ENCODE measurements at places on chromosomes 11 and 22.

DNA sequence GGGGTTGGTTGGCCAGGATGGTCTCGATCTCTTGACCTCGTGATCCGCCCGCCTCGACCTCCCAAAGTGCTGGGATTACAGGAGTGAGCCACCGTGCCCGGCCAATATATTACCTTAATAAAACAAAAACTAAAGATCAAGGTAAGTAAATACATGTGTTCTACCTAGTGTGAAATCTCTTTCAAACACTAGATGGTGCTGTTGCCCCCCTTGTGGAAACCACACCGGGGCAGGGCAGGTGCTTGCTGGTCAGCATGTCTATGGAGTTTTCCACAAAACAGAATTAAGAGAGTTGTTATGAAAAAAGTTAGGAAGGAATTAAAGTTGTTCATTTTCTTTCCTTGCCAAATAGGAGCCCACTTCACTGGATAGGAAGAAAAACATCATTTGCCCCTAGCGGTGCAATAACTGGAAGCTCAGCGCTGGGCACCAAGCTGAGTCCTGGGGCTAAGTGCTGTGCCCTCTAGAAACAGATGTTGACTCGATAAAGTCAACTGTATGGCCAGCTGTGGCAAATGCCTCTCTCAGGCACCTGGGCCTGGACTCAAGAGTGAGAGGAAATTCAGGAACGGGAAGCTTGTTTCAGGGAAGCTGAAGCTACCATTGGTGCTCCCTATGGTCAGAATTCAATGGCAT, 6.3 kb upstream of the KCNJ5 start:
- DNase-seq, result peak; percentile 78

DNA sequence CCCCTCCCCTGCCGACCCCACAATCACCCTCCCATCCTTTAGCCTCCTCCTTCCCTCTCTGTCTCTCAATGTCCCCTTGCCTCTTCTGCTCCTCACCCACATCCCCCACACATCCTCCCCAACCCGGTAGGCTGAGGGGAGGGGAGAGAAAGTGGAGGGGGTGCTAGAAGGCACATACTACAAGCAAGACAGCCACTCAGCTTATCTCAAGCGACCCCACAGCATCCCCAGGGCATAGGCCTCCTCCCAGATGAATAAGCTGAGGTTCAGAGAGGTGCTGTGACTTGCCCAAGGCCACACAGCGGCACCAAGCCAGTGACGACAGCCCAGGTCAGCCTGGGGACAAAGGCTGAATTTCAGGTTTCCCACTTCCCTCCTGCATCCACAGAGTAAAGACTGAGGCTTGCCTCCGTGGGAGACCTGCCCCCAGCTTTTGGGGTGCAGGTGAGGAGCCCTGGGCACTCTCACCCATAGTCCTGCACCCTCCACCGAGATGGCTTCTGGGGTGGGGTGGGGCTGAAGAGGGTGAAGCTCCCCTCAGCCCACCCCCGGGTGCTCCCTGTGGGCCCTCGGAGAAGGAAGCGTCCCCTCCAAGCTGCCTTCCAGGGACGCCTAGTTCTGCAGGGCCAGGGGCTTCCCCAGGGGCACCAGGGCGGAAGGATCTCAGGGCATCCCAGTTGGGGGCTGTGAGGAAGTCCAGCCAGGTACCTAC, 511 bp downstream of the RAC2 start:
- DNase-seq, result no peak

DNA sequence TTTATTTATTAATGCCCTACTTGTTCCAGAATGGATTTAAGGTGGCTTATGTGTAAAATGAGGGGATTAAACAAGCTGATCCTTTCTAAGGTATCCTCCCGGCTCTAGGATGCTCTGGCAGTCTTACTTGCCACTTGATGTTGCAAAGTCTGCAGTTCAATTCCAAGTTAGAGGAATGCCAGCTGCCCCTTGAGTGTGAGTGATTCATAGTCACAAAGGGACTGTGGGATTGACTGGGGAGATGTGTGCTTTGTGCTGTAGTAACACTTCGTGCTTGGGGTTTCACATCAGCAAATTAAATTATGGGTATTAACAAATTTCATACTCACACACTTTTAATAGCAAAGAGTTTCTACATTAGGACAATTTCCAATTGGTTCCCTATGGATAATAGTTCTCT, 550.8 kb upstream of the CADM1 start:
- no peak for DNase-seq

GRCh38 chr22:48426466-48427380, 1401.0 kb downstream of the BRD1 start:
- DNase-seq, result no peak

DNA sequence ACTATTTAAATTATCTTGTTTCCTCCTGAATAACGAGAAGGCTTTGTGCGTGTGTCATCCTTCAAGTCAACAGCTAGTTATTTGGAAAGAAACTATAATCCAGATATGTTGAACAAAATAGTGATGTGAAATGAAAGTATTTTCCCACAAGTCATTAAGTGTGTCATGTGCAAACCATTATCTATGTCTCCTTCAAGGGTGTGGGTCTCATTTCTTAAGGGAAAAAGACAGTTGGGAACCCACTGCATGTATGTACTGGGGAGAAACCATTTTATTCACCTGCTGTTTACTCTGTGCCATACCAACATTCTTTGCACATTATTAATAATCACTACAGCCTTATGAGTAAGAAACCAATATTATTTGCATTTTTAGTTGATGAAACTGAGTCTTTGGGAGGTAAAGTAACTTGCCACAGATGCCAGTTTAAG, 145.3 kb upstream of the CTSC start:
- peak; percentile 50 for DNase-seq

DNA sequence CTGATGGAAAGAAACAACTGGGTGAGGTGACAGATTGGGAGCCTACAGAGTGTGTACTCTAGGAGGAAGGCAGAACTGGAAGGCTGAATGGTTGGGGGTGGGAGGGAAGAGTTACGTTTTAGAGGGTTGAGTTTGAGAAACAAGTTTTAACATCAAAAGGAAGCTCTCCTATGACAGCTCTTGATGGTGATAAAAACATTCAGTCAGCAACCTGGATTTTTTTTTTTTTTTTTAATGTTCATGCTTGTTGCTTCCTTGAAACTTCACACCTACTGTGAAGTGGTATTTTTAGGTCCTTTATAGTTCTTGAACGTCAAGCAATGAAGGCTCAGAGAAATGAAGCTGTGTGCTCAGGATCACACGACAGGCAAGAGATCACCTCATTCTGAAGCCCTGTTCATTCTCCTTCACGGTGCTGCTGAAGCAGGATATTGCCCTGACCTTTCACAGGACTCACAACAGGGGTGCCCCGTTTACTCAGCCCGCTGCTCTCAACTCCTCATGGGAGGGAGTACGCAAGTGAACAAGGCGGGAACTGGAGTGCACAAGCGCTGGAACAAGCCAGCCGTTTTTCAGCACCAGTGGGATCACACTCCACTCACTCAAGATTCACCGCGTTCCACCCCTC, 1.6 kb upstream of the TMEM109 start:
- no peak for DNase-seq

GRCh38 chr22:20805972-20806471, 32.1 kb downstream of the SERPIND1 start:
- DNase-seq, result peak; percentile 26

- peak; percentile 24 for DNase-seq
These were observed 668 bp downstream of the MADD start for GRCh38 chr11:47270331-47271271.

- no peak for DNase-seq
These were observed 3.3 kb downstream of the MAP4K2 start for GRCh38 chr11:64799623-64800302.

DNA sequence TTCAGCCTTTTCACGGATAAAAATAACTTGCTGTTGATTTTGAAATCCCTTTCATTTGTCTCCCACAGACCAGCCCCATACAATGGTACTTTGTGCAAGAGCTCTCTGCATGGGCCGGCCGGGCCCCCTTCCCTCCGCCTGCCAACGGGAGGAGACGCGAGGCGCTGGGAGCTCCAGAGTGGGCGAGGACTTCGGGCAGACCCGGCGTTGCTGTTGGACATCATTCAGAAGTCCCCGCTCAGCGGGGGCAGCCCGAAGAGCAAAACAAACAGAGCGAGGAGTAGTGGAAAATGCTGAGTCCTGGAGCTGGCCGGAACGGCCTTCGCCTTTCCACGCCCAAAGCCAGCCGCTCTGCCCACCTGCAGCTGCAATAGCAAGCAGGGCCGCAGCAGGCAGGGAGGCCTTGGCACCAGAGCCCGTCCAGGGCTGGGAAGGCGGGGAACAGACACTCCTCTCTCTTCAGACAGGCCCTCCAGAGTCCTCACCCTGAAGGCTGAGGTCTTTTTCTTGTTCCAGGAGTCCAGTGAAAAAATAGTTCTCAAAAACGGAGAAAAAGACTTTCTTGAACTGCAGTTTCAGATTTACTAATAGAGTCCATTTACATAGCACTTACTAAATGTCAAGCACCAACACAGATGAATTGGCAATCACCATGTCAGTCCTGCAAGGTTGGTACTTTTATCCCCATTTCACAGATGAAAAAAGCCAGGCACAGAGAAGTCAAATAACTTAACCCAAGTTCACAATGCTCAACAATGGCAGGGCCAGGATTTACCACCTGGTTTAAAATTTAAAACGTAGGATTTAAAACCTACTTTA, 135.5 kb downstream of the ETS1 start:
- peak; percentile 58 for DNase-seq

GRCh38 chr11:83241291-83241946, 44.7 kb downstream of the CCDC90B start:
- peak; percentile 77 for DNase-seq

- no peak for DNase-seq
These were observed 51.4 kb downstream of the ME3 start for GRCh38 chr11:86620891-86621521.

DNA sequence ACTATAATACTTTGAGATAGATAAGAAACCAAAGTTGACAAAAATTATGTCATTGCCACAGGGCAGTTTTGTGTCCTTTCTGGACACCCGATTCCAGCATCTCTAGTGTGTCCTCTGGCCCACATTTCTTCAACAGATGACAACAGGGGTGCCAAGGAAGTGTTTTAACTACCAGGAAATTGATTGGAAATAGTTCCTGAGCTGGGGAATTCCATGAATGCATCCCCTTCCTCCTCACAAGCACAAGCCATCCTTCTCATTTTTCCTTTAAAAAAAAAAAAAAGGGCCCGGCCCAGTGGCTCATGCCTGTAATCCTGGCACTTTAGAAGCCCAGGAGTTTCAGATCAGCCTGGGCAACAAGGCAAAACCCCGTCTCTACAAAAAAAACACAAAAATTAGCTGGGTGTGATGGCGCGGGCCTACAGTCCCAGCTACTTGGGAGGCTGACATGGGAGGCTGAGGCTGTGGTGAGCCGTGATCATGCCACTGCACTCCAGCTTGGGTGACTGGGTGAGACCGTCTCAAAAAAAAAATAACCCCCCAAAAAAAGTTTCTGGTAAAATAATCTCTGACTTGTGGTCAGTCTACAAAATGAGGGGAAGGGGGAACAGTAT, 797 bp upstream of the B3GAT3 start:
- DNase-seq, result no peak

DNA sequence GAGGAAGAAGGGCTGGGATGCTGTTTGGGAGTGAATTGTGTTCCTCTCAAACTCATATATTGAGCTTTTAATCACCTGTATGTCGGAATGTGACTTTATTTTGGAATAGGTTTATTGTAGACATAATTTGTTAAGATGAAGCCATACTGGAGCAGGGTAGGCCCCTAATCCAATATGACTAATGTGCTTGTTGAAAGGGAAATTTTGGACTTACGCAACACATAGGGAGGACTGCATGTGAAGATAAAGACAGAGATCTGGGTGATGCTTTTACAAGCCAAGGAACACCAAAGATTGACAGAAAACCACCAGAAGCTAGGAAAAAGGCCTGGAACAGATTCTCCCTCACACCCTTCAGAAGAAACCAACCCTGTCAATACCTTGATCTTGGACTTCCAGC, 43.2 kb upstream of the OVCH2 start:
- DNase-seq, result no peak

DNA sequence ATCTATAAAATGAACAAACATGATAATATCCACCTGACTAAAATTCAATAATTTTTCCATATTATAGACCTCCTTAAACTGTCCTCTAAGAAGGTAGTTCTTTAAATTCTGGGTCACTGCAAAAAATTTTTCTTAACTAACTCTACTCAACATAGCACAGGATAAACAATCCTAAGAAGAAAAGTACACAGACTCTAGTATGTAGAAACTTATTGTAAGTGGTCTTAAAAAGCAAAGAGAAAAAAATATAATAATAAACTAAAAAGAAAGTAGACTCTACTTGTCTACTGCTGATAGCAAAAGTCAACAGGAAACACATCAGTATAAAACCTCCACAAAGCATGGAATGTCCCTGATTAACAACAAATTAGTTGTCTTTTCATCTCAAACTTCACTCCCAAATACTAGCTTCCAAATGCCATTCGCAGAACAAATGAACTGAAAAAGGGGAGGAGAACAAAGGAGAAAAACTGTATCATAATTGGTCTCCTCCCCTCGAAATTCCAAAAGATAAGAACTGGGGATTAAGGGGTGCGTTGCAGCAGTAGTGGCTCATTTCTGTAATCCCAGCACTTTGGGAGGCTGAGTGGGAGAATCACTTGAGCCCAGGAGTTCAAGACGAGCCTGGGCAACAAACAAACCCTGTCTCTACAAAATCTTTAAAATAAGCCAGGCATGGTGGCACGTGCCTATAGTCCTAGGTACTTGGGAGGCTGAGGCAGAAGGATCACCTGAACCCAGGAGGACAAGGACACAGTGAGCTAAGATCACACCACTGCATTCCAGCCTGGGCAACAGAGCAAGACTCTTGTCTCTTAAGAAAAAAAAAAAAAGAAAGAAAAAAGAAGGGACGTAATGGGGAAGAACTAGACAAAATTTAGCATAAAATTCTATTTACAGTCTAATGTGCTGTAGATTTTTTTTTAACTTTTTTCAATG, 6.5 kb downstream of the FCHSD2 start:
- DNase-seq, result no peak

DNA sequence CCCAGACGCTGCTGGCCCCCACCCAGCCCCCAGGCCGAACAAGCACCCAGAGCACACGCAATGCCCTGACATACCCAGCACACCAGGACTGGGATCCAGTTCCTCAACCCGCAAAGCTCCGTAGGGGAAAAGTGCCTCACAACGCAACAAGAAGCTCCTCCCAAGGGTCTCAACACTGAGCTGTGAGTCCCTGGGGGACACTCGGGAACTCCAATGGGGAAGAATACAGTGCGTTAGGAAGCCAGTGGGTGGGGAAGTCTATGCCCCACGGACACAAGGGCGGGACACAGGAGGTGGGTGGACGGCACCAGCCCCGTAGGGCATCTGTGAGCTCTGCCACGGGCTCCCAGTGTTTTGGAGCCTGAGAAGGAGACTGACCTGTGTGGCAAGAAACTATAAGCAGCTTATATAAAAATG, 1.6 kb downstream of the DEAF1 start:
- no peak for DNase-seq

GRCh38 chr22:32534252-32535235, 59.9 kb downstream of the FBXO7 start:
- DNase-seq, result no peak
